Right atrium auricular region (tissue), 2 donors: ENCODE measurements at places on chromosomes 4 and X. TPM values are rescaled to one million over a fixed set of nuclear protein-coding genes. Genes with fewer than 3 reads are reported as not detected.

SHROOM2 gene
- 6.4 TPM for total RNA-seq

GPR143 gene
- total RNA-seq = 0.31 TPM

NAT8L gene
- 3.0 TPM for total RNA-seq

GK2 gene
- not detected for total RNA-seq

MAGEA9B gene
- not detected for total RNA-seq
